CD4-positive, alpha-beta memory T cell (primary cell): ENCODE measurements at places on chromosomes 4 and X. TPM values are rescaled to one million over a fixed set of nuclear protein-coding genes. Genes with fewer than 3 reads are reported as not detected.

GRCh38 chr4:186798951-186799659 lies 75.4 kb upstream of the FAT1 start:
- H3K4me3 ChIP-seq: no peak overlapping the region
- no peaks in the 10 kb centered on the region for H3K4me1 ChIP-seq
- no peak for DNase-seq
- H3K27ac ChIP-seq: no peak overlapping the region
- H3K27me3 ChIP-seq: no peaks in the 10 kb centered on the region
- no peaks in the 10 kb centered on the region for H3K36me3 ChIP-seq

GRCh38 chrX:105781804-105782203 lies 40.5 kb upstream of the NRK start:
- H3K4me1 ChIP-seq: no peaks in the 10 kb centered on the region
- DNase-seq: no peak
- no peak overlapping the region for H3K27ac ChIP-seq
- H3K27me3 ChIP-seq: no peaks in the 10 kb centered on the region
- no peak overlapping the region for H3K4me3 ChIP-seq

GRCh38 chr4:109973529-109973905 lies 60.8 kb downstream of the EGF start:
- H3K36me3 ChIP-seq: no peaks in the 10 kb centered on the region
- H3K27me3 ChIP-seq: no peaks in the 10 kb centered on the region
- DNase-seq: no peak
- H3K4me1 ChIP-seq: no peaks in the 10 kb centered on the region
- no peak overlapping the region for H3K27ac ChIP-seq

DNA sequence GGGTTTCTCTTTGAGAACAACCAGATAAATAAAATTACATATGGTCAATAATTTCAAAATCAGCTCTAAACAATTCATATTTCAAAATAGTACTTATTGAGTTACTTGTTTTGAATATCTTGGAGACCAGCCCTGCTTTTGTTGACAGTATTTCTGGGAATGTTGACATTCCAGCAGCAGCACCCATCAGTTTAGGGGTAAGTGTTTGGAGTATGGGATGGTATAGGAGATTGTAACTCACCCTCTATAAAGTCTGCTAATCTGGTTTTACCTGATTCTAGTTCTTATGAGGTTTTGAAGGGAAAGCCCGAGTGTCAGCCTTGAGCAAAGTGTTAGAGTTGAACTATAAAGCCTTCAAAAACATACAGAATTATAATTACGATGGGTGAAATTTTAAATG lies 139.2 kb upstream of the ANKRD50 start:
- no peak for DNase-seq
- no peaks in the 10 kb centered on the region for H3K27me3 ChIP-seq
- no peak overlapping the region for H3K27ac ChIP-seq
- no peaks in the 10 kb centered on the region for H3K36me3 ChIP-seq
- H3K4me1 ChIP-seq: no peaks in the 10 kb centered on the region

DNA sequence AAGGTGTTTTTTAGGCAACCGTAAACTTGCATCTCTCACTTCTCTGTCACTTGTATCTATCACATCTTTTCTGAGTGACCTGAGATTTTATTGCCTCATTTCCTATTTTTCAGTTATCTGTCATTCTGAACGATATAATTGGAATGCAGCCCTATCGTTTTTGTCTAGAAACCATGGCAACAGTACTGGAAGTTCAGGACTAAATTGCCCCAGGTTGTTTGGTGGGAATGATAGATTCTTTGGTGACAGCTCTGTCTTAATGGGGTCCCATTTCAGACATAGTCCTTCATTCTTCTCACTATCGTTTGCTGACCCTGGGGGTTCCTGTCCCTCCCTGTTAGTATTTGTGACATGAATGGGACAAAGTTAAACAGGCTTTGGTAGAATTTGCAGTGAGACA lies 267.7 kb upstream of the GALNT7 start:
- no peaks in the 10 kb centered on the region for H3K36me3 ChIP-seq
- no peak for DNase-seq
- H3K4me1 ChIP-seq: no peaks in the 10 kb centered on the region
- H3K27me3 ChIP-seq: no peaks in the 10 kb centered on the region

ITIH6 gene
- total RNA-seq: not detected

GRCh38 chrX:112654871-112655270 lies 24.9 kb downstream of the LHFPL1 start:
- H3K36me3 ChIP-seq: no peaks in the 10 kb centered on the region
- H3K27ac ChIP-seq: no peak overlapping the region
- H3K27me3 ChIP-seq: no peaks in the 10 kb centered on the region
- DNase-seq: no peak
- H3K4me1 ChIP-seq: no peaks in the 10 kb centered on the region

DNA sequence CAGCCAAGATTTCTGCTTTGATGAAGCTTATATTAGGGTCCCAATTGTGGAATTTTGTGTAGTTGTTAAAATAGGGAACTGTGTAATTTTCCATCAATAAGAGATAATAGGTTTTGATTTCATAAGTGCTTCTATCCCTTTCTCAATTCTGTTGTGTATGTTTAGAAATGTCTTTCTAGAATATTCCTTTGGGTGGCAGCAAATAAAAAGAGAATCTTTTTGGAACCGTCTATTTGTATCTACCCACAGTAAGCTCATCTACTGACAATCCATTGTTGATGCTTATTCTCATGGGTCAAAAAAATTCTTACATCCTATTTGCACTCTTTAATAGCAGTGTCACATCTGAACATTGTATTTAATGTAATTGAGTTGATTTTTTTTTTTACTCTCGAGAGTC lies 61.7 kb downstream of the TMA16 start:
- no peak overlapping the region for H3K4me3 ChIP-seq
- H3K36me3 ChIP-seq: no peaks in the 10 kb centered on the region
- no peak for DNase-seq
- peaks cover 34% of the 10 kb centered on the region for H3K4me1 ChIP-seq

DNA sequence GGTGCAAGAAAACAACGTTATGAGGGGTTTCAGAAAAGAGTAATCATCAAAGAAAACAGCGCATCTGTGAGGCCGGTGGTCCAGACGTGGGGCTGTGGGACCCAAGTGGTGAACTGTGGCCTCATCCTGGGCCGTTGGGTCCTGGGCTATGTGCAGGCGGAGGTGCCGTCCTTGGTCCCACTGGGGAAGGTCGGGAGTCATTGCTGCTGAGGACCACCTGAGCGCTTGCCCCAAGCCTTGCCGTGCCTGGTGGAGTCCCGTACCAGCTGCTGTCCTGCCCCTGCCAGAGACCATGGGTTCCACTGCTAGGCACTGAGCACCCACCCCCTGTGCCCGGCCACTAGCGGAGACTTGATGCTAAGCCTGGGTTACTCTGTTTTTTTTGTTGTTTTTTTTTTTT lies 25.5 kb upstream of the UVSSA start:
- H3K36me3 ChIP-seq: peaks cover 37% of the 10 kb centered on the region
- peaks cover 1% of the 10 kb centered on the region for H3K4me1 ChIP-seq
- H3K4me3 ChIP-seq: no peak overlapping the region
- H3K27ac ChIP-seq: no peak overlapping the region

DNA sequence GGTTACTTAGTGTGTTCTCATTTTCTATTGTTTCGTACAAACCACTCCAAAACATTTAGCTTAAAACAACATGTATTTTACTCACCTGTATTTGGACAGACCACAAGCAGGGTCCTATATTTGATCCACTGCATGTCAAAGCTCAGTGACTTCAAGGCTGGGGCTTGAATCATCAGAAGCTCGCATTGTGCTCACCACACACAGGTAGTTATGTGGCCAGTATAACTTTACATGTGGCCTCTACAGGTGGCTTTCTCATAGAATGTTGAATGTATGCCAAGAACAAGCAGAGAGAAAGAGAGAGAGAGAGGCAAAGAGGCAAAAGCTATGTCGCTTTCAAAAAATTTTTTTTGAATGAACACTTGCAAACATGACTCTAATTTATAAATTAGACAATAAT lies 107.6 kb downstream of the QRFPR start:
- no peak overlapping the region for H3K4me3 ChIP-seq
- H3K36me3 ChIP-seq: no peaks in the 10 kb centered on the region
- no peaks in the 10 kb centered on the region for H3K4me1 ChIP-seq
- H3K27me3 ChIP-seq: no peaks in the 10 kb centered on the region
- DNase-seq: no peak
- H3K27ac ChIP-seq: no peak overlapping the region

TLR2 gene
- total RNA-seq: 3.5 TPM

DNA sequence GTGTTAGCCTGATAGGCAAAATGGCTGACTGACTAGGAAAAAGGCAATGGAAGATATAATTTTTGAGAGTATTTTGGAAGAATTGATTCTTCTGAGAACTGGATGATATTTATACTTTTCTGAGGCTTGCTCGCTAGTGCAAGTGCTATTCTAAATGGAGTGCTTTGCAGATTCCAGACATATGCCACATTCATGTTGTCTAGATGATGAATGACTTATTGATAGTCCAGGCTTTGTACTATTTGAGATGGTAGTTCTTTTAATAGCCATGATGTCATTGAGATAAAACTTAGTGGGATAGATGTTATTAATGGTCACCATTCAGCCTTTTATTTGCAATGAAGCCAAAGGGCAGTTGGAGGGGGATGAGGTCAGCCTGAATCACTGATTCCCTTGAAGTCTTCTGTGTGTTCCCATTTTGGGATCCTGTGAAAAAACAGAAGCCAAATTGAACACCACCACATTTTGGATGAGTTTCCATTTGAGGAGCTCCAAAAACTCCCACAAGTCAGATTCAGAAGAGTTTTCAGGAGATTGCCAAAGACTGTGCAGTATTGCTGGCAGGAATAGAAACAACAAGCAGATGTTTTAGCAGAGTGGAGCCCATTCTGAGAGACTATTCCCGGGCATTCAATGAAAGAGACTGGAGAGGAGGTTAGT lies 184.1 kb downstream of the IL1RAPL2 start:
- no peak overlapping the region for H3K4me3 ChIP-seq
- H3K27me3 ChIP-seq: no peaks in the 10 kb centered on the region
- no peaks in the 10 kb centered on the region for H3K4me1 ChIP-seq
- no peak for DNase-seq
- H3K27ac ChIP-seq: no peak overlapping the region

DNA sequence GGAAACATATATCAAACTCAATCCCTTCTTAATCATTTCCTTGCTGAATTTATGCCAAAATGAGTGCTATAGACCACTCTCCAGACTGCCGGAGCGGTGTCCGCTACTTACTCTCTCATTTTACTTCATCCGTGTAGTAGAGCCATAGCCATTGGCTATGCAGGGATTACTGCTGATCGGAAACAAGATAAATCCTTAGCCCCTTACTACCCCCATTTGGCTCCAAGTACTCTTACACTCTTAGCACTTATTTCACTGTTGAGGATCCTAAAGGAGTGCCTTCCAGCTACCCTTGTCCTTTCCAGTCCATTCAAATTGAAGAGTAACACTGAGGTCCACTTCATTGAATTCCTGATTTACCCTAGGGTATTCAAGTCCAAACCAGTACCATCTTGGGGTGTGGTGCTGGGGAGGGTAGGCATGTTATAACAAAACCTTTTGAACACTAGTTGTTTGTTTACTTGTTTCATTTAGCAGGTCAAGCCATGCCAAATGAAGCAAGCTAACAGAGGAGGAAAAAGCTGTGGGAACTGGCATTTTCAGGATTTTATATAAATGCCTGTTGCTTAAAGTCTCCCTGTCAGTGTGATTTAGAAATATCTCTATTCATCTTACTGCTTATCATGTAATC lies 715.1 kb downstream of the FSTL5 start:
- H3K4me1 ChIP-seq: no peaks in the 10 kb centered on the region
- no peaks in the 10 kb centered on the region for H3K36me3 ChIP-seq
- H3K27me3 ChIP-seq: no peaks in the 10 kb centered on the region
- DNase-seq: no peak

- no peaks in the 10 kb centered on the region for H3K36me3 ChIP-seq
- H3K4me3 ChIP-seq: no peak overlapping the region
- no peaks in the 10 kb centered on the region for H3K27me3 ChIP-seq
- H3K4me1 ChIP-seq: no peaks in the 10 kb centered on the region
- H3K27ac ChIP-seq: no peak overlapping the region
Observed at GRCh38 chrX:14777525-14777924, 95.3 kb downstream of the FANCB start.

DNA sequence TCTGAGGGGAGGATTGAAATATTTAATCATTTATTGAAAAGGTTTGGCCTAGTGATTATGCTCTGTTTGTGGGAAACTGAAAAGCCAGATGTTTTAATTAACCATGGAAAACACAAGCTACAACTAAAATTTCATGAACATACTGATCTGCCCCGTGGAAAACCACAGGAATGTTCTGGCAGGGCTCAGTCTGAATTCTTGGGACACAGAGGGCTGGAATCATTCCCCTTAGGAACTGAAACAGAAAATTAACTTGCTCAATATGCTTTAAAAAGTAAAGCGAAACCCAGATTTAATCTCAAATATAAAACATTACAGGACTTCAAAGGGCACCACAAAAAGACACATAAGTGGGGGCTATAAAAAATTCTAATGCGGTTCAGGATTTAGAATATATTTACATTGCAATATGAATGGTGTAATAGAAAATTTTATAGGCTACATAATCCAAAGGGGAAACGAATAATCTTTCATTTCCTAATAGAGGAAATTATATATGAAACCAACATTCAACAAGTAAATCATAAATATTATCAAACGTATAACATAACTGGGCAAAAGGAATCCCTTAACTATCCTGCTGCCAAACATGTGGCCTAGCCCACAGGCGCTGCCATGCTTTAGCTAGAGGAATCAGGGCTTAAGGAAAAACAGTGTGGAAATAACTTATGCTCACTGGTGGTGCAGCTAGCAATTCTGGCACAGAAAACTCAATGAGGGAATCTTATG lies 70.9 kb downstream of the APBB2 start:
- no peaks in the 10 kb centered on the region for H3K4me1 ChIP-seq
- no peaks in the 10 kb centered on the region for H3K36me3 ChIP-seq
- DNase-seq: no peak

GRCh38 chrX:124328765-124329164 lies 3.7 kb upstream of the TEX13D start:
- H3K36me3 ChIP-seq: no peaks in the 10 kb centered on the region
- no peaks in the 10 kb centered on the region for H3K4me1 ChIP-seq
- no peak overlapping the region for H3K27ac ChIP-seq
- H3K4me3 ChIP-seq: no peak overlapping the region
- no peaks in the 10 kb centered on the region for H3K27me3 ChIP-seq

BTK gene
- total RNA-seq: 1.9 TPM

DNA sequence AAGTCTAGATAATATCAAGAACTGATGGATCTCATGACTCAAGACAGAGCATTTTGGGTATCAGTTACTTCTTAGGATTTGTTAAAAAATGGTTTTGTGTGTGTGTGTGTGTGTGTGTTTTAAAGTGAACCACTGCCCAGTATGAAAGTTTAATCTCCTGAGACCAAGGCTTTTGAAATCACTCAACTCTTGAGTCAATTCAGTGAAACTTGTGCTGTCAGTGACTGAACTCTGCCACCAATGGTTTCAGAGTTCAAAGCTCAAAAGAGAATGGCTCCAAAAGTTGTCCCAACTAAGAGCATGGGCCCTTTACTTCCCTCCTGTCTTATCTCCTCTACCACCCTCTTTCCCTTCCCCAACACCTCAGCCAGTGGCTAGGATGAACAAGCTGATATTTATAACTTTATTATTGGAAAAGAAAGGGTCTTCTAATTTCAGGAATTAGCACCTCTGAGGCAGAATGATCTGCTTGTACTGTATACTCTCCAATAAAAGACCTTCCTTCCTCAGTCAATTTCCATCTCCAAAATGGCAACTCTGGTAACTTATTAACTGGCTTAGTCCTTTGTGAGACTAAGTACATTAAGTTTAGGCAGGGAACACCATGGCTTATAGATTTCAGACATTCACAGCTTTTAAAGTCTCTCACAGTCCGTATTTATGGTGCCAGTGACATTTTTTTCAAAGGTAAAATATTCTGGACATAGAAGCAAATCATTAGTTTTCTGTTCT lies 152.2 kb downstream of the REPS2 start:
- H3K36me3 ChIP-seq: no peaks in the 10 kb centered on the region
- H3K27me3 ChIP-seq: no peaks in the 10 kb centered on the region
- no peak for DNase-seq
- no peak overlapping the region for H3K4me3 ChIP-seq

CCDC120 gene
- 9.8 TPM for total RNA-seq
